Stimulated activated naive B cell treated with anti-CD40 and anti-IgM and Interleukin-4, amounts not matched to agents 10 μg/mL and 1 μg/mL and 100 μg/mL, for 72 hours (primary cell): ENCODE measurements at places on chromosomes 7 and 10.

GRCh38 chr10:44362866-44363711 lies 21.8 kb downstream of the CXCL12 start:
- no peak overlapping the region for H3K27ac ChIP-seq
- H3K4me3 ChIP-seq, result no peak overlapping the region
- peaks cover 7% of the 10 kb centered on the region for H3K27me3 ChIP-seq
- no peak for DNase-seq
- no peaks in the 10 kb centered on the region for H3K4me1 ChIP-seq
- no peaks in the 10 kb centered on the region for H3K36me3 ChIP-seq

GRCh38 chr7:24732646-24733413 lies 24.4 kb downstream of the GSDME start:
- peaks cover 7% of the 10 kb centered on the region for H3K27me3 ChIP-seq
- peaks cover 8% of the 10 kb centered on the region for H3K4me1 ChIP-seq
- H3K36me3 ChIP-seq, result peaks cover 3% of the 10 kb centered on the region
- no peak overlapping the region for H3K27ac ChIP-seq

DNA sequence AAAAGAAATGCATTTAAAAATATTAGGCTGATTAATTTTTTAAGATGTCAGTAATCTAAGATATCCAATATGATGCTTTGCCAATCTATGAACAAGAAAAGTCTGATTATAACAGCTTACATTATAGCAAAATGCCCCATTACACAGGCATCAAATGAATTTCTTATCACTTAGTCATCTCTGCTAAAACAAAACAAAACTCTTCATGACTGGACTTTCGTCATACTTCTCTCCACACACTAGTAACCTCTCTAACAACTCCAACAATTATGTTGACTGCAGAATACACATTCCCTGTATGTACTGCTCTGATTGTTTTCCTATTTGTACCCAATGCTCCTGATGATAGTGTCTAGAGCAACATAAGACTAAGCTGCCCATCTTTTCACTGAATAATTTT lies 3.8 kb upstream of the MKI67 start:
- DNase-seq, result no peak
- H3K27ac ChIP-seq, result no peak overlapping the region
- H3K4me3 ChIP-seq, result no peak overlapping the region
- no peaks in the 10 kb centered on the region for H3K36me3 ChIP-seq
- H3K4me1 ChIP-seq, result peaks cover 4% of the 10 kb centered on the region

- H3K36me3 ChIP-seq, result peaks cover 45% of the 10 kb centered on the region
- H3K4me1 ChIP-seq, result peaks cover 34% of the 10 kb centered on the region
- DNase-seq, result peak; percentile 2
- H3K4me3 ChIP-seq, result no peak overlapping the region
- no peak overlapping the region for H3K27ac ChIP-seq
Observed at GRCh38 chr7:127683776-127684681, 32.0 kb downstream of the SND1 start.

DNA sequence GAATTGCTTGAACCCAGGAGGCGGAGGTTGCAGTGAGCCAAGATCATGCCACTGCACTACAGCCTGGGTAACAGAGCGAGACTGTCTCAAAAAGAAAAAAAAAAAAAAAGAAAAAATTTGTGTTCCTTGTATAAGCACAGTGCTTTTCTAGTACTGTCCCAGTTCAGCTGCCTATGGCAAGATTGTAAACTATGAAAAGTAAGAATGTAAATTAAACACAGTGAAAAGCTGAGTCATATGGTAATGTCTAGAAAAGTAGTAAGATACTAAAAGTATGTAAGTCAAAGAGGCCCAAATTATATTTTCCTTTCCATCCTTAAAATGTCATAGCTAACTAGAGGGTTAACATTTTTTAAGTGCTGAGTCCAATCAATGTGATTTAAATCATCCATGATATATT lies 42.8 kb downstream of the RBM20 start:
- DNase-seq, result no peak
- no peaks in the 10 kb centered on the region for H3K4me1 ChIP-seq
- H3K27me3 ChIP-seq, result peaks cover 20% of the 10 kb centered on the region
- H3K36me3 ChIP-seq, result no peaks in the 10 kb centered on the region

DNA sequence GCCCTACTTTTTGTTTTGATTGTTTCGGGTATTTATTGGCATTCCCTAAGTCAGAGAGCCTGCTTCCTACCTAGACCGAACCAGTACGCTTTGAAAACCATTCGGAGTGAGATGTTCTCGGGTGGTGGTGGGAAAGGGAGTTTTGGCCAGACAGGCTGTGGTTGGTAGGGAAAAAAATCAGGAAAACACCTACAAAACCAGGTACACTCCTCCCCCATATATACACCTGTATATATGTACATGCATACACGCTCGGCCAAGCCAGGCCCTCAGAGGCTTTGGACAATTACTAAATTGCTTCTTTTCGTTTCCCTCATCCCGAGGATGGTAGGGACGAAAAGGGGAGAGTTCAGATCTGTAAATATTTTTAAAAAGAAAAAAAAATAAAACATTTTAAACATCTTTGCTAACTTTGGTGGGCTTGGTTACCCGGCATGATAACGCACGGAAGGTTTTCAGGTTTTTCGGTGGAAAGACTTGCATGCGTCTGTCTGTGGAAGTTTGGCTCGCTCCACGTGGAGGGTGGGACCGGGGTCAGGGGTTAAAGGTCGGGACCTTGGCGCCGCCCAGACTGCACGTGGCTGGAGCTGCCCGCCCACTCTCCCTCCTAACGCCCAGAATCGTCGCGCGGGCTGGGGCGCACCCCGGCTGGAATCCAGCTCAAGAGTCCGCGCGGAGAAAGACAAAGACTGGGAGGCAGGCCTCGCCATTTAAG lies 2.5 kb downstream of the HMX2 start:
- peaks cover 9% of the 10 kb centered on the region for H3K36me3 ChIP-seq
- H3K27me3 ChIP-seq, result peaks cover 28% of the 10 kb centered on the region
- peaks cover 19% of the 10 kb centered on the region for H3K4me1 ChIP-seq
- H3K4me3 ChIP-seq, result peak overlapping the region; percentile 83
- H3K27ac ChIP-seq, result peak overlapping the region; percentile 65
- DNase-seq, result no peak

DNA sequence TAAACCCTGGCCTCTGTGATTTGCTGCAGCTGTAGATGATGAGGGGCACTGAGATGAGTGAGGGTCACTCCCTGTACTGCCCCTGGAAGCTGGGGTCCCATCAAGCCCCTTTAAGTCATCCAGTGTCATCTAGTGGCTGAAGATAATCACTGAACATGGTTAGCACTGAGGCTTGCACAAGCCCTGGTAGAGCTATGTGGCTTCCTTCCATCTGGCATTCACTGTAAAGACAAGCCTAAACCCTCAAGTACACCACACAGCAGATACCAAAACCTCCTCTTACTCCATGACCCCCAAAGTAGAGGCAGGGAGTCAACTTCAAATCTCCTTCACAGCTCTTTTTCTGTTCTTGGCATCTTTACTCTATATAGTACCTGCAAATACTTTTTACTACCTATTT lies 72.7 kb upstream of the MRLN start:
- no peaks in the 10 kb centered on the region for H3K27me3 ChIP-seq
- no peak for DNase-seq
- H3K36me3 ChIP-seq, result peaks cover 28% of the 10 kb centered on the region
- H3K4me3 ChIP-seq, result no peak overlapping the region
- no peak overlapping the region for H3K27ac ChIP-seq

GRCh38 chr10:92240289-92241157 lies 50.4 kb downstream of the CPEB3 start:
- DNase-seq, result peak; percentile 24
- H3K27ac ChIP-seq, result peak overlapping the region; percentile 70
- H3K4me3 ChIP-seq, result peak overlapping the region; percentile 88

- H3K4me3 ChIP-seq, result peak overlapping the region; percentile 5
- H3K27ac ChIP-seq, result no peak overlapping the region
- H3K36me3 ChIP-seq, result no peaks in the 10 kb centered on the region
- H3K4me1 ChIP-seq, result peaks cover 34% of the 10 kb centered on the region
- peaks cover 51% of the 10 kb centered on the region for H3K27me3 ChIP-seq
- DNase-seq, result no peak
Observed at GRCh38 chr7:114087653-114088469, 169.1 kb upstream of the PPP1R3A start.
